Astrocyte of the spinal cord (primary cell): ENCODE measurements at places on chromosomes 6 and 20.

DNA sequence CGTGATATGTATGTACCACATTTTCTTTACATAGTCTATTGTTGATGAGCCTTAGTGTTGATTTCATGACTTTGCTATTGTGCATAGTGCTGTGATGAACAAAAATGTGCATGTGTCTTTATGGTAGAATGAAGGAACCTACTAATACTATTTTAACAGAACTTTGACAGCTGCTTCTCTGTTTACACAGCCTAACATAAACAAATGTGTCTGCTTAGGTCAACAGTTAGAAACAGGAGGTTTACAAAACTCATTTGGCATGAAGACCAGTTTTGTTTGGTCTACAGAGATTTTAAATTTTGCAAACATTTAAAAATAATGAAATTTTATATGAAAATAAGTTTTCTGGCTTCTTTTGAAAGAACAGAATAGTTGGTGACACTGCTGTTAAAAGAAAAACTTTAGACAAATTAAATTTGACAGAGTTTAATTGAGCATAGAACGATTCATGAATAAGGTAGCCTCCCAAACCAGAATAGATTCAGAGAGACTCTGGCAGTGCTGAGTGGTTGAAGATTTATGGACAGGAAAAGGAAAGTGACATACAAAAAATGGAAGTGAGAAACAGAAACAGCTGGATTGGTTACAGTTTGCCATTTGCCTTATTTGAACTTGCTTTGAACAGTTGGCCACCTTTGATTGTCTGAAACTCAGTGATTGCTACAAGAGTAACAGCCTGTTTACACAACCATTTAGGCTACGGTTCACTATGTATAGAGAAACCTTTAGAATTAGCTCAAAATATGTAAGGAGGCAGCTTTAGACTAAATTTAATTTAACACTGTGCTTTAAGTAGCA, 715.8 kb upstream of the HS3ST5 start:
- no peak for DNase-seq

DNA sequence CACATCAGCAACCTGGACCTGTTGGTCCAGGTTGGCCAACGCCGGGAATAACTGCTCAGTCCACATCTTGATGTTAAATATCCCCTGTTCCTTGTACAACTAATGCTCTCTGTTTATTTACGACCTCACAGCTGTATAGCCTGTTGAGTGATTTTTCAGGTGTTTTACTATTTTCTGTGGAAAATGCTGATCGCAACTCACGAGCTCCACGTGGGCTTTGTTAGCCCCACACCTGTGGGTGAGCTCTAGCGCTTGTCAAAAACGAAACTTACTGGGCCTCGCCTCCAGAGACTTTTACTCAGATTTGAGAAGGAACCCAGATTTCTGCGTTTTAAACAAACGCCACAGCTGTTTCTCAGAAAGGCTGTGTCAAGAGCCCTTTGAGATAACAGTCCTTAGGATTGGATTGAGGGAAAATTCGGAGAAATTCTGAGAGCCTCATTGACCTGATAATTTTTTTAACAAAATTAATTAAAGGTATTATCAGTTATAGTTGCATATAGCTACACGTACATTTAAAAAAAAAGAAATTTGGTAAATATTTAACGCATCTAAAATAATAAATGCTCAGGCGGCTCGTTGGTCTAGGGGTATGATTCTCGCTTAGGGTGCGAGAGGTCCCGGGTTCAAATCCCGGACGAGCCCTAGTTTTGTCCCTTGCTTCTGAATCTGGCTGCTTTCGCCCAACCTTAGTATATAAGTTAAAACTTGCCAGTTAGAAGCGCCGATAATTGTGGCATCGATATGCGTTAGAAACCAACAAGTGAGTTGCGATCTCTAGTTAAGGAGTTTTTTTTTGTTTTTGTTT, 16.7 kb downstream of the HMGN4 start:
- DNase-seq, result peak; percentile 80

GRCh38 chr6:80256691-80257090, 150.2 kb downstream of the BCKDHB start:
- no peak for DNase-seq

DNA sequence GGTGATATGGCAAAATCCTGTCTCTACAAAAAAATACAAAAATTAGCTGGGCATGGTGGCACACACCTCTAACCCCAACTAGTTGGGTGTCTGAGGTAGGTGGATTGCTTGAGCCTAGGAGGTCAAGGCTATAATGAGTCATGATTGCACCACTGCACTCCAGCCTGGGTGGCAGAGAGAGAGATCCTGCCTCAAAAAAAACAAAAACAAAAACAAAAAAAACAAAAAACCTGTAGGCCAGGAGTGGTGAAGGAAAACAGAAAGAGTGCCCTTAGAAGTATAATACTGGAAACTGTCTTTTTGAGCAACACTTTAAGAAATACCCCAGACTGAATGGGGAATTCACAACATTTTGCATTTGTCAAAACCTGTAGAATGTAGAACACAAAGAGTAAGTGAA, 85.3 kb downstream of the JARID2 start:
- DNase-seq, result no peak

DNA sequence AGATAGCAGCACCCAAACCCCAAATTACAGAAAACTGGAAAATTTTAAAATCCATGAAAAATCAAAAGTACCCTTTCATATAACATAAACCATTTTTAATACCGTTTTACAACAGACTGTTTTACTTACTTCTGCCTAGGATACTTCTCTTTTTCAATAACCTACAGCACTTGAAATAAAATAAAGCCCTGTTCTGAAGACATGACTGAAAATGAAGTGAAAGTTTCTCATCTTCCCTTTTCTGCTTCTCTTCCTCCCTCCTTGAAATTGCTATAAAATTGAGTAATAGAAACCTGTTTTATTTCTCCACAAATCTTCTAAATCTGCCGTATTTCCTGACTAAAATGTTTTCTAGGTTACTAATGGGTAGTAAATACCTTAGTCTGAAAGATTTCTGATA, 20.3 kb downstream of the MMS22L start:
- DNase-seq, result no peak

DNA sequence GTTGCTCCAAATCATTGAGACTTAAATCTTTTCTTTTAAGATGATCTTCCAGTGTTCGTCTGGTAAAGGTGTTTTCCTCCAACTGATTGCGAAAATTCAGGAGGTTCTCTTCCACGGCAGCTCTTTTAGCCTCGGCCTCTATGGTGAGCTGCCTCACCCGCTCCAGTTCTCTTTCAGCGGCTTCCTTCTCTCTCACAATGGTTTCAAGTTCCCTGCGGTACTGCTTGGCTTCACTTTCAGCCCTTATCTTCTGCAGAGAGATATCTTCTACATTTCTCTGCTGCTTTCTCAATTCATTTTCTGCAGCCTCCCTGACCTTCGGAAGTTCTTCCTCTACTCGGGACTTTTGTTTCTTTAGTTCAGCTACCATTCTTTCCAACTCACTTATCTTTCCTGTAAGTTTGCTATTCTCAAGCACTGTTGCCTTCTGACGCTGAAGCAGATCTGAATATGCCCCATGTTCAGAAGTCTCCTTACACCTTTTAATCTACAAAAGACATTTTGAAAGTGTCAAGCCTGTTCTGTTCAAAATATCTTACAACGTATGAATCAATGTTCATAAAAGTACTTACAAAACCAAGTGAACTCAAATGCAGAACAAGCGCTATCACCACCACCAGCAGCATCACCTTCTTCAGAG, 22.3 kb downstream of the DST start:
- DNase-seq, result no peak

GRCh38 chr6:126086560-126086959, 100.2 kb downstream of the TRMT11 start:
- no peak for DNase-seq

DNA sequence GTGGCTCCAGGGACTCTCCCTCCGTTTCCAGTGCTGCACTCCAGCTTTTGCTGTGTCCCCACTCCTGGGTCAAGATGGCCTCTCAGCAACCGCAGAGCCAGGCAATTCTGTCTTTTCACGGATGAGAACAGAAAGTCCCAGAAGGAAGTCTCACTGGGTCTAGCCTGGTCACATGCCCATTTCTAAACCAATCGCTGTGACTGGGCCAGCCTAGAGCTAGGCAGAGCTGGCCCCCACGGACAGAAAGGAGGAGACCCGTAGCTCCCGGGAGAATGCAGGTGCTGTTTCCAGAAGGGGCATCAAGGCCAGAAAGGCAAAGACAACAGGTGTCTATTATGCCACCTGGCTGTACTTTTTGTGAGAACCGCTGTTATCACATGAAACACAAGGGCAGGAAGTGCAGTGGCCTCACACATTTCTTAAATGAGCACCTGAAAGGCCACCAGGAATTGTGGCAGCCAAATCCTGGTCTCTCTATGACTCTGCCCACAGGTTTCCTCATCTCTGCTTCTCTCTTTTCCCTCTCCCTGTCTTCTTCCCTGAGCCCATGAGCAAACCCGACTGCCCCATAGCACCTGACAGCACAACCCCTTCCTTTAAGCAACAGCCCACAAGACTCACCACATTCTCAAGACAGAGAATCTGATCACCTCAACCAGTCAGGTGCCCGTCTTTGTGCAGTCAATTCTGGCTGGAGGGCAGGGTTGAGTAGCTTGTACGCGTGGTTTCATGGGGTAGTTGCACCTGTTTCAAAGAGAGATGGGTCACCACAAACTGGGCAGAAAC, 37.1 kb upstream of the B4GALT5 start:
- DNase-seq, result no peak

DNA sequence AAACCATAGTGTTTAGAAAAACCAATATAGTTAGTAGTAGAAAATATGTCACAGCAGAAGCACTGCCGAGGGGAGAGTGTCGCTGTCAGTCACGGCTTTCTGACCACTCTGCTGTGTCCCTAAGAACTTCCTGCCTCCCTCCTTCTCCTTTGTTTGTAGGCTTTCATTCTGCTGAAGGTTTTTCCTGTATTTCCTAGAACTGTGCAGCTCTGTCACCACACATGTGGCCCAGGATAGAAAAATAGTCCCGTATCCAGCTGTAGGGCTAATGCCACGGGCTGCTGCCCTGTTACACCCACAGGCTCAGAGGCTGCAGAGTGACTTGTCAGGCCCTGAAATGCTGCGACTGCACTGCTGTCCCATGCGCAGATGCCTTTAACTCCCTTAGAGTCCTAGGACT, 52.6 kb upstream of the SYNJ2 start:
- no peak for DNase-seq

DNA sequence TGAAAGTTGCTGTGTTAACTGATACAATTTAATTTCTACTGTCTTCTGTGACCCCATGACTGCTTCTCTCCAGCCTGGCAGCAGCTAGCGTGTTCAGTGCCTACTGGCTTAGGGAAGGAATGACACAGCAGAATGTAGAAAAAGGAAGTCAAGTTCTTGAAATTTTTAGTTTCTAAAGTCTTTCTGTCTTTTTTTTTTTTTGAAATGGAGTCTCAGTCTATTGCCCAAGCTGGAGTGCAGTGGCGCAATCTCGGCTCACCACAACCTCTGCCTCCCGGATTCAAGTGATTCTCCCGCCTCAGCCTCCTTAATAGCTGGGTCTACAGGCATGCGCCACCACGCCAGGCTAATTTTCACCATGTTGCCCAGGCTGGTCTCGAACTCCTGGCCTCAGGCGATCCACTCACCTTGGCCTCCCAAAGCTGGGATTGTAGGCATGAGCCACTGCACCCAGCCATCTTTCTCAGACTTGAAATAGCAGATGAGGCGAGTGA, 39.3 kb downstream of the PCNA start:
- DNase-seq, result no peak

- DNase-seq, result no peak
These were observed 2.7 kb upstream of the TRERF1 start for GRCh38 chr6:42454428-42454791.

DNA sequence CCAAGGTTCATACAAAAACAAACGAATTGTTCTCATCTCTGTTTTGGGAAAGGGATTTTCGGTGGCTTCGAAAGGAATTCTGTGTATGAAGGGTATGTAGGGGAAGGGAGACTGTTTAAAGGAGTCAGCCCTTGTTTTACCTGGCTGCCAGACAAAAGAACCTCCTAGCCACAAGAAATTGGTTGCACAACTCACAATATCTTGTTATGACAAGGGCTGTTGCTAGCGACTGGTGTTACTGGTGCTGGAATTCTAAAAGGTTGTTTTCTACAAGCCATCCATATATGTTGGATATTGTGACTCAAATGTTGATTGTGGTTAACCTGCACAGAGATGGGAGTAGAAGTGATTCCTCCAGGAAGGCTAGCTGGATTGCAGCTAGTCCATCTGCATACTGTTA, 34.6 kb upstream of the CITED2 start:
- DNase-seq, result peak; percentile 82

DNA sequence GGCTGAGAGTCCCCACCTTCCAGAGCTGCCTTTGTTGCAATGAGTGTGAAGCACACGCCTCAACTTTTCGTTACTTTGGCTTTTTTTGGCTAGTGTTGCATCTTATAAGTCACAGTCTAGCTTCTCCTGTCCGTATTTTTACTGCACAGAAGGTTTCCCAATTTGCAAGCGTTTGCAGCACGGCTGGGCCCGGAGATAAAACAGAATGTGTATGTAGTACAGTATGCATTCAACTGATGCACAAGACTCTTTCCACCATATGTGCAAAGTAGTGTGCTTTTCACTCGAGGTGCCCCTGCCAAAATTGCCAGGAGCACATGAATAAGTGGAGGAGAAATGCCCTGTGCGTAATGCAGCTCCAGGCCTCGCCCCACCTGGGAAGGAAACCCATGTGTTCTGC, 79.6 kb downstream of the SOBP start:
- DNase-seq, result no peak

DNA sequence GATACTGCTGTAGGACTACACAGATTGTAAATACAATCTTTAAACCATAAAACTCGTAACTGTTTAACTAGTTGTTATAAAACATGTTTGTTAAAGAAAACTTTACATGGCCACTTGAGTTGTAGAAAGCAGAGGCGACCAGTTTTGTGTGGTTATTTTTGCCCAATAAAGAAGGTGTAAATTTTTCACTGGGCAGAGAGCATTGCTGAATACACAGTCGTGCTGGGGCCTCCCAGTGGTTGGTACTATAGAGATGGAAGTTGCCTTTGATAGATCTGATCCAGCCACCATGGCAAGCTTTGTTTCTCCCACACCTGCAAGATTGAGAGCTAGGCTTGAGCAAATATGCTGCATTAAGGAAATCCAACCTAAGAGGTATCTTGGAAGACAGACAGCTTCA, 34.0 kb upstream of the YWHAB start:
- no peak for DNase-seq

DNA sequence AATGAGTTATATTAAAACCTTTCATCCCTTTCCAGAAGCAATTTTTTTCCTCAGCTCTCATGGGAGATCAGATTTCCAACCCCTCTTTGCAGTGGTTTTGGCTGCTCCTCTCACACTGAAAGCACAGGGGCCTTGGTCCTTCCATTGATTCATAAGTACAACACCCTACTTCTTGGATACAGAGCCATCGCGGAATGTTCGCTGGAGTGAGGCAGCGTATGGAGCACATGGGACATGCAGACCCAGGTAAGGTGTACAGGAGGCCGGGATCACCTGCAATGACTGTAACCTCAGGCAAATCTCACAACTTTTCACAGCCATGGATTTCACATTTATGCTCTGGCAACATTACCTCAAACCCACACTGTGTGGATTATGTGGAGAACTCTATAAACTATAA, 75.2 kb upstream of the HEY2 start:
- DNase-seq, result peak; percentile 12

DNA sequence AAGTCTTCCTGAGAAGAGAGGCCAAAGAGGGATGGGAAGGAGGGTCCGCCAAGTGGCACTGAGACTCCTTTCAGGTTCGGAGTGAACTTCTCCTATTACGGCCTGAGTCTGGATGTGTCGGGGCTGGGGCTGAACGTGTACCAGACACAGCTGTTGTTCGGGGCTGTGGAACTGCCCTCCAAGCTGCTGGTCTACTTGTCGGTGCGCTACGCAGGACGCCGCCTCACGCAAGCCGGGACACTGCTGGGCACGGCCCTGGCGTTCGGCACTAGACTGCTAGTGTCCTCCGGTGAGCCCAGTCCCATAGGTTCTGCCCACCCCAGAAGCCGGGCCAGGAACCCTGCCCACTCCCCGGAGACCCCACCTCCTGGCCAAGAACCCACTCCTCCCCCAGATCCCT, 4.1 kb downstream of the SLC22A7 start:
- no peak for DNase-seq
